ENCODE measurements at places on chromosomes 11 and 22.
A peak's percentile ranks its signal among the peaks of the same experiment; 100 is the strongest.

DNA sequence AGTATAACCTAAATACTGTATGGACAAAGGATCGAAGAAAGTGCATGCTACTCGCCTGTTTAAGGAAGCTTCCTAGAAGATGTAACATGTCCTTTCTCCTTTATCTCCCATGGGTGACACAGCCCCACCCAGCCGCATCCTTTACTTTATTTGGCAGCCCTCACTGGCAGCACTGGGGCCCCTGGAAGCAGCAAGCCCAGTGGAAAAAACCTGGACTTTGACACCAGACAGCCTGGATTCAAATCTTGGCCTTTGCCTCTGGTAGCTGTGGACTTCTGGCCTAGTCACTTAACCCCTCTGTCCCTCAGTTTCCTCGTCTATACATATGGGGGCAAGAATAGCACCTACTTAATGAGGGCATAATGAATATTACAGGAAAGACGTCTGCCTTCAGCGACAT lies 67.1 kb downstream of the MYEOV start:
- DNase-seq = peak; percentile 4

DNA sequence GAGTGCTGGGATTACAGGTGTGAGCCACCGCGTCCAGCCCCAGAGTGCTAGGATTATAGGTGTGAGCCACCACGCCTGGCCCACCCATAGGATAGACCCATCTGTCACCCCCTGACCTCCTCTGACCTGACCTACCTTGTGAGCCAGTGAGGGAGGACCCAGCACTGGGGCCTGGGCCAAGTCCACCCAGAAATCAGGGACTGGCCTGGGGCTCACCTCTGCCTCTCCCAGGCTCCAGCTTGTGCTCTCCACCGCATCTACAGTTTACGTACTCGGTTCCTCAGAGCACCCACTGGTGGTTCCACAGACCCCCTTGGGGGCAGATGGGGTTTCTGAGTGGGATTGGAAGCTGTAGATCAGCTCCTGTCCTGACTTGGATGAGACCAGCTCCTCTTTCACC lies 6.4 kb downstream of the SLC29A2 start:
- no peak for DNase-seq

DNA sequence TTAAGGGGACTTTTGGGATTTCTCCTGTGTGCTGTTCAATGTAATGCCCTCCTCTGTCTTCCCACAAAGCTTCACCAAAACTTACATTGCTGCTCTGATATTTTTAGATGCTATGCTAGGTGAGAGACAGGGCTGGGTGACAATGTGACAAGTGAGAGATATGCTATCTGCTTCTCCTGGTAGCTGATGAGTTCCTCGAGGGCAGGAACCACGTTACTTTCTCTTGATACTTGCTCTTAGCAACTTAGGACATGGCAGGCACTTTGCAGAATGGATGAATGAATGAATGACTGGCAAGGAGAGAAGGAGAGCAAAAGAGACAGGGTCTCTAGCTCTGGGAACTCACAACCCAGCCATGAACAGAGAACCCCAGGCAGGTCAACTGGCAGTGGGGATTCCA lies 115.4 kb downstream of the C11orf58 start:
- DNase-seq = no peak

DNA sequence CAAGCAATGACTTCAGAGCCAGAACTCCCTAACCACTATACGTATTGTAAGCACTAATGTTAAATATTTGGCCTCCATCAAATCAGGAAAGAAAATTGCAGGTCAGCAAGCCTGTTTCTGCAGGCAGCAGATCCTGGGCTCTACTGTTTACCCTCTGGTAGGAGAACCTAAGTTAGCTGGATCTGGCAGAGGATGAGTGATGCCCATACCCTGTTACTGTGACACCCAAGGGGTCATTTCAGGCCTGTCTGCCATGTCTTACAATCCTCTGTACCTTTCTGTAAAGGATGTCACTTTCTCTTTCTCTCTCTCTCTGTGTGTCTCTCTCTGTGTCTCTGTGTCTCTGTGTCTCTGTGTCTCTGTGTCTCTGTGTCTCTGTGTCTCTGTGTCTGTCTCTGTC lies 106.9 kb downstream of the CSNK2A3 start:
- no peak for DNase-seq

DNA sequence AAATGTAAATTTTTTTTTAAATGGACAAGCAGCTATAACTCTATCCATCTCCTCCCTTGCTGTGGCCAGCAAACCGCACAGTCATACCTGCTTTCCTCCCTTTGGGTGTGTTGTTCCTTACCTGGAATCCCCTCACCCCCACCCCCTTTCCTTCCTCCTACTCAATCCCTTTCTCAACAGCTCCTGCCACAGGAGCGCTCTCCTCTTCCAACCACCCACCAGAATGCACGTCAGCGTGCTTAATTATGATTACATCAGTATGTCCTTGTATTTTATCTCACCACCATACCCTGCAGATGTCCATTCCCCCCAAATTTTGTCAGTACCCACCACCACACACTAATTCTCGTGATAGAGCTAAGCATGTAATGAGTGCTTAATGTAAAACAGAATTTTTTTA lies 60.9 kb upstream of the LMO2 start:
- no peak for DNase-seq

GRCh38 chr22:43031617-43032016 lies 16.7 kb upstream of the PACSIN2 start:
- DNase-seq = no peak

DNA sequence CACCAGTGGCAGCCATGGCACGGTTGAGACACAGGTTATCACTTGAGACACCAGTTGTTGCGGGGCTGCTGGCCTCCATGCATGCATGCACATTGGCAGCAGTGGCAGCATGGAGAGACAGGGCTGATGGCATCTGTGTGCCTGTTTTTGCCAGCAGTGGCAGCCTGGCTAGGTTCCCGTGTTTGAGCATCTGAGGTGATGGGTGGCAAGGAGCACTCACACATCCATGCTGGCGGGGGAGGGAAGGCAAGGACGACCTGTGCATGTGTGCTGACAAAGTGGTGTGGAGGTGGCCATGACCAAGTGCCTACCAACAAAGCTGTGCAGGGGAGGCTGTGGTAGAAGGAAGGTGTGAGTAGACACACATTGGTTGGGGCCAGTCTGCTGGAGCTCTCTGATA lies 133.5 kb downstream of the CNTN5 start:
- DNase-seq = no peak

GRCh38 chr11:121866754-121867153 lies 249.3 kb downstream of the BLID start:
- no peak for DNase-seq

DNA sequence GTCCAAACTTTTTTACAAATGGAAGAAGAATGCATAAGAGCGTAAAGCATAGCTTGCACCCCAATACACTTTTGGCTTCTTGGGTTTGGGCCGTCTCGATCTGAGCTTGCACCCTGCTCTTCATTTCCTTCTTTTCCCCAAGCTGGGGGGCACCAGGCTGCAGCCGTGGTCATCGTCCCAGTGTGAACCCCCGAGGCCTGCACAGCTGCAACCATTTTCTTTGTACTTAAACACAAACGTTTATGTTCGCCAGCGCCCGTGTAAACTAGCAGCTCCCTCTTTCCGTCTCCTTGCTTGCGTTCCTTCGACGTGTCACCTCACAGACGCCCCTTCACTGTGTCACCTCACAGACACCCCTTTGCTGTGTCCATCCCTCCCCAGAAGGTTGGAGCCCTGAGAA lies 10.1 kb downstream of the KRTAP5-5 start:
- DNase-seq = no peak

DNA sequence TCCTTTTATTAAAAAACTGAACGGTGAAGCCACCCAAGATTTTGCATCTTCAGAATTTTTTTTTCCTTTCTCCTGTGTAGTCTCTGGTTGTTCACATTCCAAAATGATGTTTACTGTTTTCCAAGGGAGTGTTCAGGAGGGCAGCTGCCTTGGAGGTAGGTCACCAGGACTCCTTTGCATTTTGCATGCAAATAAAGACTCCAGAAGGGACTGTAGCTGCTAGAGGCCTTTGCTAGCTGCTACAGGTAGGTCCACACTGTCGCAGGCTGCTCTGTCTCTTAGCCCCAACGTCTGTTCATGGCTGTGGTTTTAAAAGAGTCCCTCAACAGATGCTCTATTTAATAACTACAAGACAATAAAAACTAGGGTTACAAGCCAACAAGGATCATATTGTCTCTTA lies 11.4 kb downstream of the CTSC start:
- DNase-seq = no peak

DNA sequence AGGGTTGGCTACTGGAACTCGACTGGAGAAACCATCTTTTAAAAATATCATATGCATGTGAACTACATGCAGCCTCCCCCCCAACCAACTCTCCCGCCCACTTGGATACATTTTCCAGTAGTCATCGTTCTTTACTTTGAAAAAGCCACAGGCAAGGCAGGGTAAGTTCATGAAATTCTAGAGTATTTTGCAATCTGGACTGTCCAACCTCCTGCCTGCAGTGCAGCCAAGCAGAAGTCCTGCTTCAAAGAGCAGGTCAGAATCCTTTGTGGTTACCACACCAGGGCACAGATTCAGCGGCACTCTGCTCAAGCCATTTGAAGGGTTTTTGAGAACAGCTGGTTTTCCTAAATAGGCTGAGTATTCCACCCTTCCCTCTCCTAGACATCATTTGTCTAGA lies 12.1 kb downstream of the ELF5 start:
- no peak for DNase-seq

- no peak for DNase-seq
These were observed 364.9 kb downstream of the FAT3 start for GRCh38 chr11:92589512-92589911.

DNA sequence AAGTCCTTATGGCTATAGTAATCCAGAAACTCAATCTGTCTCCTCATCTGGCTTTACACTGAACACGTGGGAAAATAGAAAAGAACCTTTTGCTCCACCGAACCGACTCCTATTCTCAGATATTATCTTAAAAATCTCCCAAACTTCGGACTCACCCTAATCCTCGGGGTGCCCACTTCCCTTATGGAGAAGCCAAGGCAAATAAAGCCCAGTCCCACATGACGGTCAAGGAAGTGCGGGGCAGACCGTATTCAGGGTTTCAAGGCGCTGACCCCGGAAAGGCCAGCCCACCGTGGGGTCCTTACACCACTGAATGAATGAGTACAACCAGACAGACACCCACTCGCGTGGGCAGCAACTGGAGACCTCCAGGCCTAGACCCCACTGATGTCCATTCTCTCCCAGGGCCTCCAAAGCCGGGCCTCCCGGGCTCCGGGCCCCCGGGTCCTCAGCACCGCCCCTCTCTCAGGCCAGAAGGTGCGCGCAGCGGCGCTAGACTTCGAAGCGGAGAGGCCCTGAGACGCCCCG lies 489 bp downstream of the NUP98 start:
- DNase-seq = no peak

- no peak for DNase-seq
These were observed 12.0 kb downstream of the SART1 start for GRCh38 chr11:65973439-65974110.

- DNase-seq = no peak
These were observed 26.0 kb downstream of the MAPK1 start for GRCh38 chr22:21841422-21841821.

- DNase-seq = no peak
These were observed 14.0 kb downstream of the P4HA3 start for GRCh38 chr11:74297484-74297883.

- no peak for DNase-seq
These were observed 22.9 kb downstream of the RAB38 start for GRCh38 chr11:88152381-88152780.

DNA sequence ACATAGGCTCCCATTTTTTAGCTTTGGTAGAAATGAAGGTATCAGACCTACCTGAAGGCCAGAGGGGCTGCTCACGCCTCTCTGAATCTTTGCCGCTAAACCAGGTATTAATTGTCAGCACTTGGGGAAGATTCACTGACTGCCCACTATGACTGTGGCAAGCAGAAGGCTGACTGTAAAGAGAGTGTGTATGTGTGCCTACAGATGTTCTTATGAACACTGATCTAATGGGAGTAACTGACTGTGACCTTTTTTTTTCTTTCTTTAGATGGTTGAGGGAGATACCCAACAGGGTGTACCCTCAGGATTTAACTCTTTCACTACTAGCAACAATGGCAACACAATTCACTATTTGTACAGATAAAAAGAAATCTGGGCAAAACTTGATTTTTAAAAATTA lies at the start of gene RAG2:
TSS of gene RAG2 (minus strand) at position 186 of the 400 bp plus-strand sequence. CDS start 4,068 bp downstream, outside the sequence.
- no peak for DNase-seq

- no peak for DNase-seq
These were observed 26.0 kb downstream of the ENDOD1 start for GRCh38 chr11:95115597-95115996.

Data from left colon (tissue), 2 donors.